Stomach (tissue), 19 donors: ENCODE measurements at places on chromosomes 5 and 9. TPM values are rescaled to one million over a fixed set of nuclear protein-coding genes. Genes with fewer than 3 reads are reported as not detected.

NUTM2G gene
- not detected for total RNA-seq

SHISAL2B gene
- not detected for total RNA-seq

IFNA2 gene
- not detected for total RNA-seq

PDLIM4 gene
- total RNA-seq = 17.0 TPM

PCDHGC4 gene
- total RNA-seq = not detected

BSPRY gene
- 16.0 TPM for total RNA-seq

SYNPO gene
- total RNA-seq = 3.7 TPM

EIF4E1B gene
- total RNA-seq = not detected

CMBL gene
- total RNA-seq = not detected

CORO2A gene
- 10.5 TPM for total RNA-seq

SLC25A2 gene
- total RNA-seq = 4.8 TPM

C9orf50 gene
- total RNA-seq = not detected

DDX4 gene
- not detected for total RNA-seq

FOXD4L6 gene
- not detected for total RNA-seq

ACTBL2 gene
- total RNA-seq = not detected

SUSD3 gene
- not detected for total RNA-seq
